ENCODE measurements at places on chromosomes 7 and 10. TPM values are rescaled to one million over a fixed set of nuclear protein-coding genes. Genes with fewer than 3 reads are reported as not detected.

NUP205 gene
- total RNA-seq, result 13.4 TPM

PNLIP gene
- total RNA-seq, result not detected

ARHGEF35 gene
- total RNA-seq, result not detected

VTI1A gene
- 94.9 TPM for total RNA-seq

PPP3CB gene
- total RNA-seq, result 51.8 TPM

OLAH gene
- not detected for total RNA-seq

MAPK8 gene
- 45.8 TPM for total RNA-seq

TMEM130 gene
- total RNA-seq, result 0.29 TPM

CCL24 gene
- total RNA-seq, result not detected

TMUB1 gene
- 12.7 TPM for total RNA-seq

EIF5AL1 gene
- total RNA-seq, result not detected

NKX2-3 gene
- not detected for total RNA-seq

HABP2 gene
- 2.0 TPM for total RNA-seq

LZTS2 gene
- 70.7 TPM for total RNA-seq

PAOX gene
- 12.8 TPM for total RNA-seq

AKR1E2 gene
- 2.3 TPM for total RNA-seq

TRPV5 gene
- not detected for total RNA-seq

GRM3 gene
- total RNA-seq, result not detected

AFAP1L2 gene
- 25.0 TPM for total RNA-seq

CNPY1 gene
- total RNA-seq, result not detected

TRIL gene
- total RNA-seq, result 3.6 TPM

SOSTDC1 gene
- total RNA-seq, result 9.0 TPM

WNT16 gene
- not detected for total RNA-seq

ACHE gene
- total RNA-seq, result 2.4 TPM

NRCAM gene
- total RNA-seq, result 8.8 TPM

PTN gene
- 47.4 TPM for total RNA-seq

IL2RA gene
- total RNA-seq, result not detected

ACSL5 gene
- 144 TPM for total RNA-seq

EGR2 gene
- total RNA-seq, result not detected

CTBP2 gene
- total RNA-seq, result 80.5 TPM

NPFFR1 gene
- not detected for total RNA-seq

C10orf105 gene
- not detected for total RNA-seq

DNAJC12 gene
- 12.5 TPM for total RNA-seq

MACROH2A2 gene
- 9.2 TPM for total RNA-seq

LRRC17 gene
- 2.2 TPM for total RNA-seq

ITGB1 gene
- total RNA-seq, result 134 TPM

LIPJ gene
- total RNA-seq, result not detected

CALML3 gene
- not detected for total RNA-seq

ASB13 gene
- 11.7 TPM for total RNA-seq

CYP26C1 gene
- not detected for total RNA-seq

Data from stomach (tissue), 19 donors.